Stimulated activated CD8-positive, alpha-beta memory T cell treated with anti-CD3 and anti-CD28 coated beads, Interleukin-4, amount 100 ng/mL, for 48 hours (primary cell): ENCODE measurements at places on chromosomes 1 and 21.

DNA sequence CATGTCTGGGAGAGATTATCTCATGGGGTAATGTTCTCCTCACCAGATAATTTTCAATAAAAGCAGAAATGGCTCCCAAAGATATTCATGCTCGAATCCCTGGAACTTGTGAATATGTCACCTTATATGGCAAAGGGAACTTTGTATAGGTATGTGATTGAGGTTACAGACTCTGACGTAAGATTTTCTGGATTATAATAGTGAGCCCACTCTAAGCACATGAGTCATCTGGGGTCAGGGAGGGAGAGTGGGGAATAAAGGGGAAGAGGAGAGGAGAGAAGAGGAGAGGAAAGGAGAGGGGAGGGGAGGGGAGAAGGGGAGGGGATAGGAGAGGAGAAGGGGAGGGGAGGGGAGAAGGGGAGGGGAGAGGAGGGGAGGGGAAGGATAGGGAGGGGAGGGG, 1193.9 kb downstream of the PLA2G4A start:
- no peak for DNase-seq

DNA sequence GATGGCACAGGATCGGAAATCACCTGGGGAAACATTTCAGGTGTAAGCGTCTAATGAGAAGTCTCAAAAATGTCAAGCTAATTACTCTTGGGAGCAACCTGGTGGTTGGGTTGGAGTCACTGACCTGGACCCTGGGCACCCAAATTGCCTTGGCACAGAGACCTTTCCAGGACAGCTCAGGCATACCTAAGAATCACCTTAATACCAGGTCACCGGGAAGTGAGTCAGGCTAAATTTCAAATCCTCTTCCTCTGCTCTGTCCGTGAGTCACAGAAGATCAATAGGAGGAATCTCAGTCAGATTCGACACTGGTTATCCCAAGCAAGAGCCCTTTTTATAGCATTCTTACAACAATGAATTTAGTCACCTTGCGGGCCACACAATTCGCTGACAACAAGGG, 179.6 kb upstream of the CAMK1G start:
- DNase-seq, result no peak

- DNase-seq, result no peak
These were observed 49.1 kb downstream of the HLX start for GRCh38 chr1:220928320-220928719.

DNA sequence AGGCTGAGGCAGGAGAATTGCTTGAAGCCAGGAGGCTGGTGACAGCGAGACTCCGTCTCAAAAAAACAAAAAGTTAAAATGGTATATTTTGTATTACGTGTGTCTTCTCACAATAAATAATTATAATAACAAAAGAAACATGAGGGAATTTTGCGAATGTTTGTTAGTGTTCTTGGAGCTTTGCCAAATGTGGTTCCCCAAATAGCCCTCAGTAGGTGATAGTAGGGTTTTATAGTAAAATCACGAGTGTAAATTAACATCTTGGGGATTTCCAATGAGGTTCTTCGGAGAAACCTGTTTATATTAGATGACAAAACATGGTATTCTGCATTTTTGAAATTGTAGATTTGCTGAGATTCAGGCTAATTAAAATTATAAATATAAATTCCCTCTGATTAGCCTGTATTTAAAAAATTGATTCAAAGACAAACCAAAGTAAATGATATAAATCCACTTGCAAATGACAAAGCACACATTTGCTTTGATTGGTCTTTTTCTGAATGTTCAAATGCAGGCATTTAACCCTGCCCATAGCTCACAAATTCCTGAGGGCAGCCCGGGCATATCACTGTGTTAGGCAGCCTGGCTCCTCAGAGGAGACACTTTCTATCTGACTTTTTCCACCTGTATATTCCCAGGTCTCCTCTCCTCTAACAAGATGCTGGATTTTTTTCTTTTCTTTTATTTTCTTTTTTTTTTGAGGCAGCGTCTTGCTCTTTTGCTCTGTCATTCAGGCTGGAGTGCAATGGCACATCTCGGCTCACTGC, 50.3 kb upstream of the TSNAX start:
- DNase-seq, result no peak

- DNase-seq, result peak; percentile 29
These were observed 1.7 kb downstream of the PTPRU start for GRCh38 chr1:29237852-29238619.

DNA sequence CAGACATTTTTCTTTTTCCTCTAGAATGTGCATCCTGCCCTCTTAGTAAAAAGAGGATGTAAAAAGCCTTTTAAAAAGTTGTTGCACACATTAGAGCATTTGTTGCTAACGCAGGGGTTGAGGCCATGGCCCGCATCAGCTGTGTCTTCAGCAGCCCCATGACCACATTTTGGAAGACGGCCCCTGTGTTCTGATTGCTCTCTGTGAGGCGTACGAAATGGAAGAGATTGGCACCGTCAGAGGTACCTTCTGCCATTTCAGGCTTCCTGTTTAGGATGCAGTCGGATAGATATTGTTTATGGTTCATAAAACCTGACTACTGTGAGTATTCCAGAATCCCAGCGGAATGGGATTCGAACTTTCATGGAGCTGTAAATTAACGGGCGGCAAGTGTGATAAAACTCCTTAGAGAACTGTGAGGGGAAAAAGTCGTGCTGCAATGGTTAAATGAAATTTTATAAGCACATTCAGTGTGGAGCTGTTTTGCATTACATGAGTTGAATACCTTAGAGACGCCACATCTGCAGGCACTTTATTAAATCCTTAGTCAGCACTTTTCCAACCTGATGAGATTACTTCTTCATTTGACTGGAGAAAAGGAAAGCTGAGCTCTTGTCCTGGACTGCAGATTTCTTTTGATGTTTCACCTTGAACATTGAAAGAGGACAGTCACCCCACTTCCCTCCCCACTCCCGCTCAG, 273.9 kb downstream of the TM2D1 start:
- no peak for DNase-seq

- no peak for DNase-seq
These were observed 96.1 kb downstream of the LACTBL1 start for GRCh38 chr1:22876359-22877111.

DNA sequence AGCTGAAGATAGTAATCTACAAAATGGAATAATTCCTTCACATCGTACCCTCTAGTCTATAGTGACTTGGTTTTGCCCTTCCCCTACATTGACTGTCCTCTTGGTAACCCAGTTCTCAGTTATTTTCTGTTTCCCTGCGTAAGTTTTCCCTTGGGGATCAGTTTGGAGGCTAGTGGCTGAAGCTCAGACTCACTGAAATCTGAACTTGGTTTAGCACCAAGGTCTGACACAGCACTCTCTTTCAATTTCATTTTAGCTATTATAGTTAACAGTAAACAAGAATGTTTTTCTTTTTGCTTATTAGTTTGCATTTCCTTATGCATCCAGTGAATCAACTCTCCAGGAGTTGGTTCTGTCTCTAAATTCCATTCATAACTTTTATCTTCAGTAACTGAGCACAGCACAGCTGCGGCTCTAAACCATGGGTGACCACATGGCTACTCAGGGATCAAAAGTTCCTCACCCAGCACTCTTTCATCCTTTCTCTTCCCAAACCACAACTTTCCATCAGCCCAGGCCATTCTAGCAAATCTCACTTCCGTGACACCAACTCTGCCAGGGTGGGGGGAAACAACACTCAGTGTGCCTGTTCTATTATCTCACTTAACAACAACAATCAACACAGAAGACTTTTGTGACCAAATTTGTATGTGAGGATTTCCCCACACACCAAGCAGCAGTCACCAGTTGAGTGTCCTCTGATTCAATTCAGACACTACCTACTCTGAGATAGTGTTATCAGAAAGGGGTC, 17.6 kb upstream of the IFI6 start:
- no peak for DNase-seq

DNA sequence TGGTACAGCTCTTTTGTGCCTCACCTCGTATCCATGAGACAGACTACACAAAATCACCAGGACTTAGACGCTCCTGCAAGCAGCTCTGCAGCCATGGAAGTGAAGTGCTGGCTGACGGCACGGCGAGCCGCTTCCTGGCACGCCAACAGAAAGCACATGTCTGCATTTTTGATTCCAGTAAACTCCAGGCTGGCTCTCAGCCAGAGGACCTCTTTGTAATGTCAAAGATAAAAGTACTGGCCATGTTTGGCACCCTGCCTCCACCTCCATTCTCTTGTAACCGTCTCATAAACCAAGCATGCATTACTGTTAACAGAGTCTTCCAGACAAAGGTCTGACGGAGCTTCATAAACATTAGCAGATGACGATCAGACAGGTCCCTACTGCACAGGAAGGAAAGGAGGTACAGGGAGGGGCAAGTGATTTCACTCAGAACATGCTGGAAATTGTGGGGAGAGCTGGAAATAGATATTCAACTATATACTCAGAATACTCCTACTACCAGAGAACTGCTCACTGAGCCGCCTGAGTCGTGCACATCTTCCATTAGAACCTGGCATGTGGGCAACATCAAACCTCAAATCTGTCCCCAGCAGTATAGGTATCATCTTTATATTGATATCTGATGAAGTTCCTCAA, 632.0 kb downstream of the SMYD3 start:
- no peak for DNase-seq

GRCh38 chr1:205580140-205580922, 51.5 kb downstream of the ELK4 start:
- DNase-seq, result no peak
